HFFc6 (cell line): ENCODE measurements at places on chromosomes 4 and X. TPM values are rescaled to one million over a fixed set of nuclear protein-coding genes. Genes with fewer than 3 reads are reported as not detected.

Gene DCX
- not detected in 3 replicates for total RNA-seq

Gene NLGN3
- 0.17 to 0.38 TPM (median 0.36 TPM) in 3 replicates for total RNA-seq

Gene PABPC4L
- total RNA-seq: 0.63 to 2.9 TPM (median 2.4 TPM) in 3 replicates

Gene DMP1
- total RNA-seq: not detected in 3 replicates

Gene TCP11X2
- total RNA-seq: not detected in 3 replicates

Gene SOX3
- total RNA-seq: not detected in 3 replicates

Gene ATOH1
- total RNA-seq: not detected in 2 replicates

Gene PAK3
- not detected in 3 replicates for total RNA-seq

Gene VSIG1
- total RNA-seq: not detected in 3 replicates

Gene TRIM61
- 0.19 TPM in 1 of 3 replicates, not detected in the others for total RNA-seq

GRCh38 chr4:114577386-114577785 is 21.2 kb upstream of the UGT8 start:
- H3K4me1 ChIP-seq: no peaks in the 10 kb centered on the region
- DNase-seq: no peak

GRCh38 chrX:115583496-115584004 is 22.6 kb downstream of the PLS3 start:
- H3K4me3 ChIP-seq: peak overlapping the region; percentile 84
- peaks cover 55% of the 10 kb centered on the region for H3K4me1 ChIP-seq
- peaks cover 13% of the 10 kb centered on the region for H3K36me3 ChIP-seq
- peak overlapping the region; percentile 92 for H3K27ac ChIP-seq
- DNase-seq: peak; percentile 32
- no peaks in the 10 kb centered on the region; the same call in 1 of the 2 replicates for H3K27me3 ChIP-seq

- no peaks in the 10 kb centered on the region for H3K27me3 ChIP-seq
- no peak within 1 kb of the TSS for H3K27ac ChIP-seq
- DNase-seq: no peak
- no peaks in the 10 kb centered on the region for H3K36me3 ChIP-seq
These were observed at the start of gene LNX1 for GRCh38 chr4:53591372-53591892. Gene LNX1 (minus strand): TSS chr4:53591486. CDS start chr4:53574002, 17,484 bp downstream.

DNA sequence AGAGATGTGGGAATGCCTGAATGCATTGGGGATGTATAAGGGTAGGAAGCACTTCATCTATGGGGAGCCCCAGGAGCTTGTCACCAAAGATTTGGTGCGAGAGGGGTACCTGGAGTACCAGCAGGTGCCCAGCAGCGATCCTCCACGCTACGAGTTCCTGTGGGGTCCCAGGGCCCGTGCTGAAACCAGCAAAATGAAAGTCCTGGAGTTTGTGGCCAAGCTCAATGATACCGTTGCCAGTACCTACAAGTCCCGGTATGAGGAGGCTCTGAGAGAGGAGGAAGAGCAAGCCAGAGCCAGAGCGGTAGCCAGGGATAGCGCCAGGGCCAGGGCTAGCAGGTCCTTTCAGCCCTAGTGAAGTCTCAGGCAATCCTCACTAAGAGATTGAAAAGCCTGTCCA is 3.8 kb downstream of the MAGEB17 start:
- H3K36me3 ChIP-seq: no peaks in the 10 kb centered on the region
- DNase-seq: no peak
- no peak overlapping the region for H3K27ac ChIP-seq
- H3K4me1 ChIP-seq: no peaks in the 10 kb centered on the region
- no peaks in the 10 kb centered on the region for H3K27me3 ChIP-seq

GRCh38 chrX:81336455-81337152 is 134.7 kb downstream of the SH3BGRL start:
- H3K27me3 ChIP-seq: no peaks in the 10 kb centered on the region
- peak; percentile 18 for DNase-seq
- peaks cover 20% of the 10 kb centered on the region for H3K4me1 ChIP-seq
- H3K36me3 ChIP-seq: peaks cover 3% of the 10 kb centered on the region; the same call in 1 of the 2 replicates

GRCh38 chrX:7069556-7069955 is 78.0 kb upstream of the STS start:
- H3K27me3 ChIP-seq: no peaks in the 10 kb centered on the region; the same call in 1 of the 2 replicates
- DNase-seq: no peak
- peaks cover 10% of the 10 kb centered on the region; the same call in 1 of the 2 replicates for H3K4me1 ChIP-seq
- H3K27ac ChIP-seq: no peak overlapping the region
- H3K4me3 ChIP-seq: no peak overlapping the region
- H3K36me3 ChIP-seq: peaks cover 11% of the 10 kb centered on the region; the same call in 1 of the 2 replicates

GRCh38 chr4:145440292-145441007 is 41.2 kb upstream of the SMAD1 start:
- H3K4me1 ChIP-seq: peaks cover 8% of the 10 kb centered on the region; the same call in 1 of the 2 replicates
- H3K27me3 ChIP-seq: peaks cover 8% of the 10 kb centered on the region
- no peak overlapping the region for H3K4me3 ChIP-seq
- H3K27ac ChIP-seq: no peak overlapping the region
- H3K36me3 ChIP-seq: no peaks in the 10 kb centered on the region

DNA sequence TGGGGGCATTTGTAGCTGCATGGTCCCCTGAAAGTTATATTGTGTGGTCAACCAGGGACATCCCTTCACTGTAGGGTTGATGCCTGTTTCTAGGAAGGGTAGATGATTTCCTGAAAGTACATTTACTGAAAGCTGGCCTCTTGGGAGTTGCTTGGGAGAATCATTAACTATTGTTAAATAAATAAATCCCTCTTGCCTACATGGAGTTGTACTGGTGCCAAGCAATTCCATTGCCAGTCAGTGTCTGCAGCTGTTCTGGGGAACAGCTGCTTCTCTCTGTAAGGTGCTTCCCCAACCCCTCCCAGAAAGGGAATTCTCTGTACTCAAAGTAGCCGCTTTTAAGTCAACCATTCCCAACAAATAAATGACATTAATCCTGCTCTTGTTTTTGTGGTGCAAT is 51.1 kb downstream of the C4orf51 start:
- H3K4me3 ChIP-seq: no peak overlapping the region
- H3K36me3 ChIP-seq: no peaks in the 10 kb centered on the region
- no peak for DNase-seq
- peaks cover 45% of the 10 kb centered on the region for H3K4me1 ChIP-seq

DNA sequence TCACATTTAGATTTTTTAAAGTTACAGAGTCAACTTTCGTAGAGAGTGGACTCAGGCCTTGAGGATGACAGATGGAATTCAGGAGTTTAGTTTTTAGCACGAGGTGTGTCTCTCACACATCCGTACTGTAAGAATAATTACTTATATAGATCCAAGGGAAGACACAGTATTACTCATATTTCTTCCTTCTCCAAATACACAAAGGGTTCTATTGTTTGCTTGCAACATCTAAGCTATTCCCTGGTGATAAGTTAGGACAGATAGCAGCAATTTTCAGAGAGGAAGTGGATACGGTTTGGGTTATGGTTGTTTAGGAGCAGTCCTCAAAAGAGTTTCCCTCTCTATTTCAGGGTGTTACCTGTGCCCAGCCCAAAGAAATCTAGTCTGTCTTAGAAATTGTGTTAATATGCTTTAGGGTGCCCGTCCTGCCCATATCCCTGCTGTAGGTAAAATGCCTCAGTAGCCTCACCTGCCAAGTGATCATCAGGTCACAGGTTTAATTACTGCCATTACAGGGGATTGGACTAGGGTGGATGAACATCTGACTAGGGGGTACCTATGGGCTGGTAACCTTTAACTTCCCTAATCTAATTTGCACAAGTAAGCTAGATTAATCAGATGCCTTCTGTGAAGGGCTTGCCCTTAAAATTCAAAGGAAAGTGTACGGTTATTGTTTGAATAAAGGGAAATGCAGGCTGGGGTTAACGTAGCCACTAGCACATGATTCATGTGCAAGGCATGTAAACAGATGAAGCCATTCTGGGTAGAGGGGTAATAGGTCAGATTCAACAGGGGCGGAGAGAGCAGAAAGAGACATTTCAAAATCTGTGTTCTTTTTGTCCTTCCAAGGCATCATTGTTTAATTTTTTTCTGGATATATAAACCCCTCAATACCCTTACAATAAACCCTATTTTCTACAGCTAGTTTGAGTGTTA is 8.7 kb upstream of the PPP3CA start:
- H3K4me1 ChIP-seq: peaks cover 49% of the 10 kb centered on the region
- peak overlapping the region; percentile 84 for H3K27ac ChIP-seq
- H3K27me3 ChIP-seq: no peaks in the 10 kb centered on the region; the same call in 1 of the 2 replicates
- H3K4me3 ChIP-seq: peak overlapping the region; percentile 75
- H3K36me3 ChIP-seq: peaks cover 4% of the 10 kb centered on the region

DNA sequence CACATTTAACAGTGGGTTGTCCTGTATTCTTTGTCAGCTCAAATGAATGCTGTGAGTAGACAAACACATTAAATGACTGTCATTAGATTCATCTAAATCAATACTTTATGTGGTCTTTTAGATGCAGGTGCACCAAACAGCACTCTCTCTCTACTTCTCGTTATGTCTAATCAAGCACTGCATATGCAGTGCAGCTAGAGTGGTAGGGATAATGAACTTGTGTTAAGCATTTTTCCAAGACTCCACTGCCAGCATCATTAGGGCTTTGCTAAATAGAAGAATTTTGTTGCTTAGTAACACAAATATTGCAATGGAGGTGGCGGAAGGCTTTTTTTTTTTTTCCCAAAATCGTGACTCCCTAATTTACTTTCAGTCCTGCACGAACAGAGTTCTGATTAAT is 447.0 kb upstream of the GALNT7 start:
- H3K36me3 ChIP-seq: no peaks in the 10 kb centered on the region
- no peak overlapping the region for H3K27ac ChIP-seq
- DNase-seq: no peak
- no peaks in the 10 kb centered on the region for H3K27me3 ChIP-seq
- peaks cover 19% of the 10 kb centered on the region; the same call in 1 of the 2 replicates for H3K4me1 ChIP-seq

DNA sequence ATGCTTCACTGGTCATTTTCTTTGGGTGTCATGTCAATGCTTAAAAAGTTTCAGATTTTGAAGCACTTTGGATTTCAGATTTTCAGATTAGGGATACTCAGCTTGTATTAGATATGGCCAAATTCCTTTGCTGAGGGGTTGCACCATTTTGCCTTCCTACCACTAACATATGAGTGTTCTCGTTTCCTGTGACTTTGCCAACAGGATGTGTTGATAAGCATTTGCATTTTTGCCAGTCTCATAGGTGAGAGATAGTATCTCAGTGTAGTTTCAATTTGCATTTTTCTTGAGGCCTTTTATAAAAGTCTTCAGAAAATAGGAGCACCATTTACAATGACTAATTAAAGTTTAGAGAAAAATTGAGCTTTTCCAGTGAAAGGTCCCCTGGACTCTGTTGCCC is 71.6 kb upstream of the CLCN4 start:
- peaks cover 11% of the 10 kb centered on the region for H3K4me1 ChIP-seq
- no peak overlapping the region for H3K27ac ChIP-seq
- no peak for DNase-seq
- no peaks in the 10 kb centered on the region; the same call in 1 of the 2 replicates for H3K27me3 ChIP-seq
- H3K4me3 ChIP-seq: no peak overlapping the region
- no peaks in the 10 kb centered on the region; the same call in 1 of the 2 replicates for H3K36me3 ChIP-seq

- peak; percentile 40 for DNase-seq
- 0 out of 2 replicates have a peak, but pooled peaks cover 3% of the 10 kb centered on the region for H3K36me3 ChIP-seq
- H3K27ac ChIP-seq: peak overlapping the region; percentile 73
- peaks cover 26% of the 10 kb centered on the region for H3K4me1 ChIP-seq
These were observed 126.8 kb downstream of the KLHL8 start for GRCh38 chr4:87093443-87094123.
